ENCODE measurements at places on chromosomes 5 and 9. TPM values are rescaled to one million over a fixed set of nuclear protein-coding genes. Genes with fewer than 3 reads are reported as not detected.

CCL19 gene
- total RNA-seq = 1.3 TPM

ACTBL2 gene
- 1.0 TPM for total RNA-seq

ENC1 gene
- total RNA-seq = 9.2 TPM

ARID3C gene
- total RNA-seq = 0.57 TPM

CNTNAP3B gene
- 83.3 TPM for total RNA-seq

PCDHGA8 gene
- 1.6 TPM for total RNA-seq

HRH2 gene
- total RNA-seq = 0.81 TPM

CDX1 gene
- total RNA-seq = not detected

LVRN gene
- total RNA-seq = 0.23 TPM

DRD1 gene
- not detected for total RNA-seq

MYORG gene
- total RNA-seq = 6.4 TPM

DNA sequence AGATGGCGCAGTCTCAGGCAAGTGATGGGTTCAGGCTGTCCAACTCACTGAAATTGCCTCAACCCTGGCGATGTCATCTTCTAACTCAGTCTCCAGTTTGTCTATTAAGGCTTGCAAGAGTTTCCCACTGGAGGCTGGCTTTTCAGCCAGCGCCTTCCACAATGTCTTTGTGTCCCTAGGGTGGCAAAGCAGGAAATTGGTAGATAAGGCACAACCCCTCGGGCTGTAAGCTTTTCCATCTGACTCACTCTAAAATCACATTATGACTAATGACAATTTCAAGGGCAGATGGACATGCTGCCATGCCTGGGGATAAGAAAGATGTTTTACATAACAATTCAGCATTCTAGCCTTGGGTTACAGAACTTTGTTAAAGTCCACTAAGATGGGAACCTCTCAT lies 61.9 kb downstream of the MROH2B start:
- DNase-seq = no peak

DNA sequence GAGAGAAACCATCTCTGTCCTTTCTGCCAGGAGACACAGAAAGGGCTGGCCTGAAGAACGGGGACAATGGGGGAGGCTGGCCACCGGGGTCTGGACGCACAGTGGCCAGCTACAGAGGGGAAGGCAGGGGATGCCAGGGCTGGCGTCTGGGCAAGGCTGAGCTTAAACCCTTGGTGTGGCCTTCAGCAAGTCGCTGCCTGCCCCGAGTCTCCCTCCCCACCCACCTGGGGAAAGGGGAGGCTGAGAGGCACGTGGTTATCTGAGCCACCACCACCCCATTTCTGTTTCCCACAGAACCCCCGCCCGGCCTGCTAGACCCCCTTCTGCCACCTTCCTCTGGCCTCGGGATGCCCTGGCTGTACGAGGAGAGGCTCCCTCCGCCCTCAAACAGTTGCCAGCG lies 115.3 kb downstream of the VAV2 start:
- no peak for DNase-seq

DNA sequence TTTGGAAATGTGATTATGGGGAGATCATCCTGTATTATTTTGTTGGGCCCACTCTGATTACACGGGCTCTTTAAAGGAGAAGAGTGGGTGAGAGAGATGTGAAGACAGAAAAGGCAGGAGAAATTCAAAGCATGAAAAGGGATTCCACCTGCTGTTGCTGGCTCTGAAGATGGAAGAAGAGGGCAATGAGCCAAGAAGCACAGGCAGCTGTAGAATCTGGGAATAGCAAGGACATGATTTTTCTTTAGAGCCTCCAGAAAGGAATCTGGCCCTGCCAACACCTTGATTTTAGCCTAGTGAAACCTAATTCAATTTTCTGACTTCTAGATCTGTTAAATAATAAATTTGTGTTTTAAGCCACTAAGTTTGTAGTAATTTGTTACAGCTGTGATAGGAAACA lies 11.3 kb downstream of the C9 start:
- no peak for DNase-seq

DNA sequence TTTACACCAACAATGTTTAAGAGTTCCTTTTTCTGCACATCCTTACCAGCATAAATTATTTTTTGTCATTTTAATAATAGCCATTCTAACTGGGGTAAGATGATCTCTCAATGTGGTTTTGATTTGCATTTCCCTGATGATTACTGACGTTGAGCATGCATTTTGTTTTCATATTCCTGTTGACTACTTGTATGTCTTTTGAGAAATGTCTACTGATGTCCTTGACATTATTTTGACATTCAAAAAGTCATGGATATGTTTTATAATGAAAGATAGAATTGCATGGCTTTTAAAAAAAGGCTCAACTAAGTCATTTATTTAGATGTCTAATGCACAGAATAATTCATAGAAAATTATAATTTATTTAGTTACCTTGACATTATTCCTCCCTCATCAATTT lies 381.6 kb upstream of the C9orf72 start:
- no peak for DNase-seq

GRCh38 chr5:141515141-141515540 lies 26.3 kb downstream of the PCDHGC5 start:
- DNase-seq = no peak

DNA sequence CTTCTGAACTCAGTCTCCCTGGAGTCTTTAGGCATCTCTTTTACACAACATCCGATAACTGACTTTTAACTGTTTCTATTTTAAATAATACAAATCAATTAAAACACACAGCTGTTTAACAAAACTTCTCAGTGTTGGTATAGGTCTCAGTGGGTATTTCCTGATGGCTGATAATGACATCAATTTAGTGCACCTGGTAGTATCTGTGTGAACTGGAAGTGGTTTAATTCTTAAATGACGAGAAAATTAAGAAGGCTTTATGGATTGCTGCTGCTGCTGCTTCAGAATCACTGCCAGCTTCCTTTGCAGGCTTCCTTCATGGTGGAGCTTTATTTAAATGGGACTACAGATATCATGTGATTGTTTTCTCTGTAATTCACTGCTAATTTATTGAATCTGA lies 92.3 kb downstream of the RPS23 start:
- DNase-seq = no peak

DNA sequence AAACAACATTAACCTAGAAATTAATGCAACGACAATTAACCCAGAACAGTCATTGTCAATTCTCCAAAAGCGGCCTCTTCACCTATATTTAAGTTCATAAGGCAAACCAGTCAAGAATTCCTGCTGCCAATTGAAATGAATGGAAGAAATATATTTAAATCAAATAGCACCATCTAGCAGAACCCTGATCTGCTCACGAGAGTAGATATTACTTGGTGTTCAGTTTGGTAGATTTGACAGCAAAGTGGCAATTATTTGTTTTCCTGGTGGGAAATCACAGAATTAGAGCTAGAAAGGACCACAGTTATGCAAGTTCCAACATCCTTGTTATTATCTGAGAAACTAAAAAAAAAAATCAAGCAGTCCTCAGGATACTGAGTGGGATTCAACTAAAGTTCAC lies 2.3 kb downstream of the SSBP2 start:
- DNase-seq = no peak

- DNase-seq = no peak
These were observed 138.1 kb downstream of the C5orf15 start for GRCh38 chr5:133830281-133830680.

DNA sequence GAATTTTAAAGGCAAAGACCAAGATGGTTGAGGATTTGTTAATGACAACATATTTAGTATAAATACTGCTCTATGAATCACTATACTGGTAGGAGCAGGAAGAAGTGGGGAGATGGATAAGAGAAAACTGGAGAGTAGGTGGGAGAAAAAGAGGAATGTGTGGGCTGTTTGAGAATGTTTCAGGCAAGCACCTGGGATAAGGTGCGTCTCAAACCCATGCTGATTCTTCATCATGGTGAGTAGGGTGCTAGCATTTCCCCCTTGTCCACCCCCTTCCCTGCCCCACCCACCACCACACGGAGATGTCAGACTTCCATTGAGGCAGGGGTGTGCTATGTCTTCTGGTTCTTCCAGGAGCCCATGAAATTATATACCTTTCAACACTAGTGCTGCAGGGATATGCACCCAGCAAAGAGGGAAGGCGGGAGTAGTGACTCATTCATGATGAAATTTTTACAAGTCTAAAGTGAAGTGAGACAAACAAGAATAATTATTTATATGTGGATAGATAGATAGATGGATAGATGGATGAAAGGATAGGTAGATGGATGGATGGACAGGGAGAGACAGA lies 54.3 kb downstream of the MTX3 start:
- DNase-seq = no peak

DNA sequence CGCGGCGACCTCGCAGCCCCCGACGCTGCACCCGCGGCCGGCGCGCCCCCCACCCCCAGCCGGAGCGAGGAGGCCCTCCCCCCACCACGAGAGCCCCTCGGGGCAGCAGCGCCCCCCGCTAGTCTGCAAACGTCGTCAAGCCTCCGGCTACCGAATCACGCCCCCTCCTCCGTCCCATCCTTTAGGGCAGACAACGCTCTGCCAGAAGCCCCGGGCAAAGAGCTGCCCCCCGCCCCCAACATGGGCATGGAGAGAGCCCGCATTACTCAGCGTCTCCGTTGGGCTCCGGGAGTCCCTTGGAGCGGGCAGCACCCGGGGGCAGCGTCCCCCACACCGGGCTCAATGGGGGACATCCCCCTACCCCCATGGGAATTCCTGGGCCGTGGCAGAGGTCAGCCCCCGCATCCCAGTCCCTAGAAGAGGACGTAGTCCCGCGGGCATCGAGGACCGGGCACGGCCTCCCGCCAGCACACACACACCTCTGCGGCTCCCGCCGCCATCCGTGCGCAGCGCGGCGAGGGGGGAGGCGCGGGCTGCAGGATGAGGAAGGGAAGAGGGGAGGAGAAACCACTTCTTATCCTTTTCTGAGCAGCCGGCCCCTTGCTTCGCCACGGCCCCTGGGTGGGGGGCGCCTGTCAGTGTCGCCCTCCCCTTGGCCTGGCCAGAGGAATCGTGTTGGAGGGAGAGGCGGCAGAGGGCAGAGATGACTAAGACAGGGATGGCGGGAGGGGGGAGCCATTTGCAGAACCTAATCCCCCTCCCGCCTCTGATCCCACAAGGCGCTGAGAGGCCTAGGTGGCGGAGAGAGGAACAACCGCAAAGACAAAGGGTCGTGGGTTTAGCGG lies 750 bp downstream of the DNM1 start:
- DNase-seq = no peak

- DNase-seq = no peak
These were observed 59.2 kb downstream of the C9orf50 start for GRCh38 chr9:129561594-129562281.

- no peak for DNase-seq
These were observed 71.4 kb downstream of the RALGPS1 start for GRCh38 chr9:126985870-126986498.

DNA sequence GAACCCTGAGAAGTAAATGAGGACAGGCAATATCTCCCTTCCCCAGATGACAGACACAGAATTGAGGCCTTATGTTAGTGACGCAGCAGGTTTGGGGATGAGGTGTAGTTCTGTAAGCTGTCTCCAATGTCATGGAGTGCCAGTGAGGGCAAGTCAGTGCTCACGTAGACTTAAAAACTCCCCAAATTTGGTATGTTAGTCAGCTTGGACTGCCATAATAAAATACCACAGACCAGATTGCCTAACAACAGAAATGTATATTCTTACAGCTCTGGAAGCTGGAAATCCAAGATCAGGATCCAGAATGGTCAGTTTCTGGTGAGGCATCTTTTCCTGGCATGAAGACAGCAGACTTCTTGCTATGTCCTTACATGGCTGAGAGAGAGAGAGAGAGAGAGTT lies 14.9 kb downstream of the FOXI1 start:
- no peak for DNase-seq

- DNase-seq = no peak
These were observed 49.1 kb downstream of the JADE2 start for GRCh38 chr5:134574521-134574920.

GRCh38 chr9:112120439-112120925 lies 54.6 kb downstream of the SUSD1 start:
- no peak for DNase-seq

GRCh38 chr9:134778156-134778555 lies 102.5 kb upstream of the FCN2 start:
- DNase-seq = no peak

- DNase-seq = no peak
These were observed 47.1 kb upstream of the NEK6 start for GRCh38 chr9:124210697-124211096.

GRCh38 chr5:81232464-81233079 lies 550 bp upstream of the CKMT2 start:
- DNase-seq = no peak

- no peak for DNase-seq
These were observed 19.8 kb downstream of the JADE2 start for GRCh38 chr5:134545070-134545868.

DNA sequence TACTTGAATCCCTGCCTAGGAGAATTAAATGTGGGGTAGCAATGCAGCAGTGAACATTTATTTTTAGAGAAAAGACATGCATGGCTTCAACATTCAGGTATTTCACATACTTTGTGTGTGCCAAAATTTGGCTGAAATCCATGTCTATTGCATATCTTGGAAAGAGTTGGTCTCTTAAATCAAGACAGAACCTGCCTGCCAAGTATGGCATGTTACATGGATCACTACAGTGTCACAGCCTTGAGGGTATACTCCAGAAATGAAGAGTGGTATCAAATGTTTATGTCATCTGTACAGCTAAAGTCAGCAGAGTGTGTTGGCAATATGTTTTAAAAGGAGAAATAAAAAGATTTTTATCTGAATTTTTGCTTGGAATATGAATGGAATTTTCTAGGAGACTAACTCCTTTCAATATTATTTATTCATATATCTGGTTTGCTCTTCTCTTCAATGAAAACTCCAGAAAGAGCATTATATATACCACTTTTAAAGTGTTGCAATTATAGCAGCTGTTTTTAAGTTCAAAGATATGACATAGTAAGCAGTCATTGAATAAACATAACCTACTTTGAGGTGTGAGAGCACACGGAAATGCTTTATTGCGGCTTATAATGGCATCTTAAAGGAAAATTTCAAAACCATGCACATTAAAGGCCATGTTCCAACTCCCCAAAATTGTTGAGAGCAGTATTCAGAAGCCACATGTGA lies 95.4 kb upstream of the MINAR2 start:
- no peak for DNase-seq

- no peak for DNase-seq
These were observed 138.1 kb downstream of the ATPSCKMT start for GRCh38 chr5:10111571-10111970.

- DNase-seq = no peak
These were observed 80.9 kb upstream of the CPEB4 start for GRCh38 chr5:173807181-173807655.

GRCh38 chr5:145777445-145778063 lies 57.6 kb downstream of the PRELID2 start:
- DNase-seq = no peak

- no peak for DNase-seq
These were observed 90.9 kb upstream of the MTAP start for GRCh38 chr9:21711504-21711903.

GRCh38 chr5:169300468-169301385 lies at the start of gene SLIT3:
TSS of gene SLIT3 (minus strand) at chr5:169301139. CDS start at chr5:169300709, 430 bp downstream.
- peak; percentile 89 for DNase-seq

Measured in suprapubic skin (tissue), 4 donors.